ENCODE measurements at places on chromosomes 6 and 20.

DNA sequence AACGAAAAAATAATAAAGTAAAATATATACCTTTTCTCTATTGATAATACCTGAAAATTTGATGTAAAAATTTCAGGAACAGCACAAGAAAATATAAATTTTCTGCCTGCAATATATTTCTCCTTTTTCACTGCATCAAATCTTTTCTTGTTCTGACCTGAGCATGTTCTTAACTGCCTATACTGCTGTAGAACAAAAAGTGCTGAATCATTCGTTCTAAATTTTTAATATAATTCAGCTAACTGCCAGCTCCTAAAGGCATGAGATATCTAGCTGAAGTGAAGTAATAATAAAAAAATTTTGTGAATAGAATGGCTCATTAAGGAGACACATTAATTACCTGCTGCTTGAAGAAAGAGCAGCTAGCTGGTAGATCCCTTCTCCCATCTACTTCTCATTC lies 188.6 kb upstream of the FKBP1C start:
- no peaks in the 10 kb centered on the region for H3K36me3 ChIP-seq
- DNase-seq, result no peak
- H3K4me3 ChIP-seq, result no peak overlapping the region

DNA sequence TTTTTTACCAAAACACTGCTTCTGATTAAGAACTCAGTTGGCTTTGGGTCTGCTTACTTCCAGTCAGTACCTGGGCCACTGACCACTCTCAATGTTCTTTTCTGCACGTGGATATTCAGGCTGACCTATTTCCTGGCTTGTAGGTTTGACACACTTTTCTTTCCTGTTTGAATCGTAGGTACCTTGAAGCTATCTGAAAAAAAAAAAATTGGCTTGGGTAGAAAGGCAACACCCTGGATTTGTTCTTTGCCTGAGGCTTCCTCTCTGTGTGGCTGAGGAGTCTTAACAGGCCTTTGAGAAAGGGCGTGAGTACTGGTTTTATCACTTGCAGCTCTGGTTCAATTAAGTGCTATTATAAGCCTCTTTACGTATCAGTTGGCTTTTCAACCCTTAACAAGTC lies 60.6 kb upstream of the IL20RA start:
- no peaks in the 10 kb centered on the region for H3K36me3 ChIP-seq
- DNase-seq, result no peak
- H3K4me3 ChIP-seq, result no peak overlapping the region
- H3K4me1 ChIP-seq, result peaks cover 28% of the 10 kb centered on the region
- H3K27me3 ChIP-seq, result no peaks in the 10 kb centered on the region
- peak overlapping the region; percentile 59 for H3K27ac ChIP-seq

DNA sequence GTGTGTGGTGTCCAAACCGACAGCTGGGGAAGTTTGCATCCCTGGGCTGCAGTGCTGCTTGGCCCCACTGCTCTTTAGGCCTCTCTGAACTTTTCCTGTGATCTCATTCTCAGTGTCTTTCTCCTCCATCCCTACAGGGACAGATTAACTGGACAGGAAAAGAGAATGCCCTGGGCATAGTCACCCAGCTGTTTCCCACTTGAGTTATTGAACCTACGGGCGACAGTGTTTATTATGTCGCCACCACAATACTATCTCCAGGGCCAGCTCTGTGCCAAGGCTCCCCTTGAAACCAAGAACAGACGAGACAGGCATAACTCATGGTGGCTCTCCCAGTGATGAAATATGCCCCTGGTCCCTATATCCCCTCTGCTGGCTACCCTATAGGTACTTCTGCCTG lies 147.8 kb upstream of the EPHA7 start:
- H3K27me3 ChIP-seq, result no peaks in the 10 kb centered on the region
- no peak for DNase-seq
- H3K27ac ChIP-seq, result no peak overlapping the region
- no peak overlapping the region for H3K4me3 ChIP-seq
- H3K36me3 ChIP-seq, result no peaks in the 10 kb centered on the region

- no peaks in the 10 kb centered on the region for H3K4me1 ChIP-seq
- H3K27me3 ChIP-seq, result peaks cover 37% of the 10 kb centered on the region
- no peak overlapping the region for H3K4me3 ChIP-seq
- H3K27ac ChIP-seq, result no peak overlapping the region
- no peak for DNase-seq
These were observed 48.7 kb upstream of the CDH4 start for GRCh38 chr20:61203320-61203719.

DNA sequence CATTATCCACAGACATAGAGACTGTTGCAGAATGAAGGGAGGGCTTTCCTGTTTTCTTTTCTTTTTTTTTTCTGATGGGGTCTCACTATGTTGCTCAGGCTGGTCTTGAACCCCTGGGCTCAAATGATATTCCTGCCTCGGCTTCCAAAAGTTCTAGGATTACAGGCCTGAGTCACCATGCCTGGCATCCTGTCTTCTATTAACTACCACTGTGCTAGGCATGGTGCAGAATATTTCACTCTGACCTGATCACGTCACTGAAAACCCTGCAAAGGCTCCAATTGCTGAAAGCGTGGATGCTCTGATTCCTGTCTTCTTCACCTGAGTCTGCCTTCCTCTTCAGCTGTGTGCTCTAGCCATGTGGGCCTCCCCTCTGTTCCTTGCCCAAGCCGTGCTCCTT lies 8.5 kb upstream of the DNMT3B start:
- no peak for DNase-seq
- no peaks in the 10 kb centered on the region for H3K4me1 ChIP-seq
- no peaks in the 10 kb centered on the region for H3K36me3 ChIP-seq
- H3K27ac ChIP-seq, result no peak overlapping the region
- H3K27me3 ChIP-seq, result no peaks in the 10 kb centered on the region

DNA sequence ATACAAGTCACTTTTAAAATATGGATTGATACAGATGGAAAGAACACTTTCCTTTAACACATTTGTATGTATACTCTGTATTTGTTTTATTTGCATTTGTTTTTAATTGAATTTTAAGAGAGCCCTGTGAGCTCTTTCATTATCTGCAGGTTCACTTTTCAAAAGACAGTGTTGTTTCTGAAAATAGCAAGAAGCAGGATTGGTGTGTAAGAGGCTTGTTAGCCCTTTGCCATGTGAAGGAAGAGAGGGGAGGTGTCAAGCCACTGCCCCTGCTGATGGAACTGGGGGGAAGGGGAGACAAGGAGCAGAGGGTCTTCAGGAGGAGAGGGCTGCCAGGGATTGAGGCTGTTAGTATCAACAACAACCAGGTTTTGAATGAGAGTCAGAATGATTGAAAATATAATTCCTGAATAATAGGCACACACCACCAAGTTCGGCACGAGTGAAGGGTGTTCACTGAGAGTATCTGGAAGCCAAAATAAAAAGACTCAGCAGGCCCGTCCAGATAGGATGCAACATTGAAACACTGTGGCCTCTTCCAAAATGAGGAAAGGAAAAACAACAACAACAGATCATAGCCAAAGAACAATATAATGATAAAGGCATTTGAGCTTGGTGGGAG lies 12.6 kb upstream of the PBOV1 start:
- peaks cover 49% of the 10 kb centered on the region for H3K27me3 ChIP-seq
- H3K27ac ChIP-seq, result no peak overlapping the region
- H3K4me1 ChIP-seq, result no peaks in the 10 kb centered on the region

DNA sequence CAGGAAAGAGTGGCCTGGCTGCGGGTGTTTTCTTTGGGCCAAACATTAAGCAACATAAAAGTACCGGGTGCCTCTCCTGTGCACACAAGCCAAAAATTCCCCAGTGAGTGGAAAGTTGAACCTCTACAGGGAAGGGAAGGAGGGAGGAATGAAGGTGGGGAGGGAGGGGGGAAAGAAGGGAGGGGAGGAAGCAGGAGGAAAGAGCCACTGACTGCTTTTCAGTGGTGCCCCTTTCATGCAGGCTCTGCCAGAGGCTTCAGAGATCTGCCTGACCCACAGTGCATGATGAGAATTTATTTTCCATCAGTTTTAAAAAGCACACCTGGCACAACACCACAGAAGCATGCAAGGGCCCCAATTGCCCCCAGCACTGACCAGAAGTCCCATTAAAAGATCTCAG lies 27.5 kb upstream of the AVP start:
- no peaks in the 10 kb centered on the region for H3K27me3 ChIP-seq
- DNase-seq, result no peak
- peaks cover 2% of the 10 kb centered on the region for H3K4me1 ChIP-seq
- H3K36me3 ChIP-seq, result peaks cover 20% of the 10 kb centered on the region

GRCh38 chr6:6890400-6890858 lies 217.3 kb upstream of the RREB1 start:
- peaks cover 6% of the 10 kb centered on the region for H3K27me3 ChIP-seq
- no peak for DNase-seq
- no peak overlapping the region for H3K4me3 ChIP-seq
- H3K27ac ChIP-seq, result no peak overlapping the region

GRCh38 chr6:166617359-166617758 lies 9.7 kb downstream of the RPS6KA2 start:
- no peak overlapping the region for H3K27ac ChIP-seq
- H3K4me1 ChIP-seq, result no peaks in the 10 kb centered on the region
- no peak for DNase-seq
- no peaks in the 10 kb centered on the region for H3K36me3 ChIP-seq
- H3K4me3 ChIP-seq, result no peak overlapping the region
- peaks cover 22% of the 10 kb centered on the region for H3K27me3 ChIP-seq

- no peak overlapping the region for H3K27ac ChIP-seq
- no peaks in the 10 kb centered on the region for H3K36me3 ChIP-seq
- no peaks in the 10 kb centered on the region for H3K4me1 ChIP-seq
- peaks cover 57% of the 10 kb centered on the region for H3K27me3 ChIP-seq
- no peak overlapping the region for H3K4me3 ChIP-seq
These were observed 243.1 kb downstream of the ALDH8A1 start for GRCh38 chr6:134706806-134707205.

DNA sequence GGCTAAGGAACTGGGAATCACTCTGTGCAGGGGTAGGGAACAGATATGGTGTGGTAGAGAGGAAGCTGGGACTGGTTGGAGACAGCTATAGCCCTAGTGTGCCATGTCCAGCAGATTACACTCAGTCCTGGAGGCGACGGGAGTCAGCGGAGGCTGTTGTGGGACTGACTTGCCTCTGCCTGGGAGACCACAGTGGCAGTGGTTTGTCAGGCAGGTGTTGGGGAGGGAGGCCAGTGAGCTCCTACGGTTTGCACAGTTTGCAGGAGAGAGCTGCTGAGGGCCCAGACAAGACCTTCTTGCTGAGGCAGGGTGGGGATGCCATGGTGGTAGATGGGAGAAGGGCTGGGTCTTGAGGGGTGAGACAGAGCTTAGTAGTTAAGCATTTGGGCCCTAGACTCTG lies 4.9 kb downstream of the PLCG1 start:
- peaks cover 92% of the 10 kb centered on the region for H3K4me1 ChIP-seq
- peaks cover 39% of the 10 kb centered on the region for H3K36me3 ChIP-seq
- no peak for DNase-seq
- H3K27ac ChIP-seq, result peak overlapping the region; percentile 96
- H3K4me3 ChIP-seq, result peak overlapping the region; percentile 93
- no peaks in the 10 kb centered on the region for H3K27me3 ChIP-seq

- no peak overlapping the region for H3K27ac ChIP-seq
- H3K4me1 ChIP-seq, result no peaks in the 10 kb centered on the region
- no peak overlapping the region for H3K4me3 ChIP-seq
- DNase-seq, result no peak
- no peaks in the 10 kb centered on the region for H3K36me3 ChIP-seq
These were observed 512.8 kb upstream of the ID4 start for GRCh38 chr6:19324376-19324775.

DNA sequence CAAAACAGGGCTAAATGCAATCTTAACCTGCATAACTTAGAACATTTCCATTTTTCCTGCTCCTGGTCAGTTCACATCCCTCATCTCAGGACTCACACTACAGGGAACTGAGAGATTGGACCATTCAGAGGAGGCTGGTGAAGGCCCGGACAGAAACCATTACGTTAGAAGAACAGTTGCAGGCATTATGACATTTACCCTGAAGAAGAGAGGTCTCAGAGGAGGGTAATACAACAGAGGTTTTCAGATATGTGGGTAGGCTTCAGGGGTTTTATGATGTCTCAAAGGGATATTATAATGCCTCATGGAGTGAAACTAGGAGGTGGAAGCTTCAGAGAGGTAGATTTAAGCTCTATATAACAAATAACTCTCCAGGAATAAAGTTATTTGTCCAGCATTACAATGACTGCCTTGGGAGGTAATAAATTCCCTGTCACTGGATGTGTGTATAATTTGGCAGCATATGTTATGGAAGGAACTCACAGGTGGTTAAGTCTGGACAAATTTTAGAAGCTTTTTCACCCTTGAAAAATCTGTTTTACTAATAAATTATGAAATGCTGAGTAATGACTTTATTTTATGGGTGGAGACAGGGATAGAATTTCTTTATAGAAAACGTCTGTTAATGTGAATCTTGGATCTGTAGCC lies 36.7 kb upstream of the RIPOR2 start:
- H3K27me3 ChIP-seq, result no peaks in the 10 kb centered on the region
- peak overlapping the region; percentile 94 for H3K27ac ChIP-seq
- DNase-seq, result no peak
- peaks cover 70% of the 10 kb centered on the region for H3K4me1 ChIP-seq
- peaks cover 4% of the 10 kb centered on the region for H3K36me3 ChIP-seq

DNA sequence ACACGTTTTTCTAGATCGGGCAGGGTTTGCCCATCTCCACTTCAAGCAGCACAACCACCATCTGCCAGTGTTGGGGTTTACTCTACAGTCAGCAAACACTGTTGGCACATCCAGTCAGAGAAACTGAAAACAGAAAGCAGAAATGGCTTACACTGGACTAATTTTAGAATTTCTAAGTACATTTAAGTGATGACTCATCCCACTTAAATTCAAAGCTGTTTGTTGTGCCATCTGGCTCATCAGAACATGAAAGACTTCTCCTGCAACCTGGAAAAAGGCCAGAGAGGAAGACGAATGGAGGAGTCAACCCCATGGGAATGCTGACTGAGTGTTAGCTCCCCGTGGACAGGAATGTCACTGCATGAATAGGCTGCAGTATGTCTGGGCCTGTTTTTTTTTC lies 21.8 kb downstream of the FAM209B start:
- no peak overlapping the region for H3K27ac ChIP-seq
- H3K27me3 ChIP-seq, result peaks cover 5% of the 10 kb centered on the region
- no peak overlapping the region for H3K4me3 ChIP-seq
- no peaks in the 10 kb centered on the region for H3K36me3 ChIP-seq

DNA sequence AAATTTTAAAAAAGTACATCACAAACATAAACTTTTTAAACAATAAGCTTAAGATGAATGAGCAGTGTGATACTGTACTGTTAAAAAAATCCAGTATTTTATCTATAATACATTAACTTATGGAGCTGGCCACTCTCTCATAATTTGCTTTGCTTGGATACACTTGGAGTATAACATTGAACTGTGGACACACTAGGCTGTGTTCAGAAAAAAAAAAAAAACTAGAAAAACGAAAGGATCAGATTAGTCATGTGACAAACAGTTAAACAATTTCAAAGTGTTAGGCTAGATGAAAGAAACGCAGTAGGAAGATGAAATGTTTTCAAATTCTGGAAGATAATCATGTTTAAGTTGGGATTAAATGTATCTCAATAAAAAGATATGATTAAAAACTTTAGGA lies 220.0 kb downstream of the GRIK2 start:
- no peak overlapping the region for H3K4me3 ChIP-seq
- no peaks in the 10 kb centered on the region for H3K27me3 ChIP-seq
- H3K27ac ChIP-seq, result no peak overlapping the region
- no peaks in the 10 kb centered on the region for H3K36me3 ChIP-seq
- no peaks in the 10 kb centered on the region for H3K4me1 ChIP-seq
- no peak for DNase-seq

Data from effector memory CD8-positive, alpha-beta T cell (primary cell).